ENCODE measurements at places on chromosomes 5 and 9. TPM values are rescaled to one million over a fixed set of nuclear protein-coding genes. Genes with fewer than 3 reads are reported as not detected.

Gene SLC6A3
- 0.97 TPM for total RNA-seq

Gene PCDHA10
- 0.01 TPM for total RNA-seq

Gene TRPM3
- total RNA-seq: not detected

Gene PAEP
- 0.27 TPM for total RNA-seq
